ENCODE measurements at places on chromosomes 12 and 14. TPM values are rescaled to one million over a fixed set of nuclear protein-coding genes. Genes with fewer than 3 reads are reported as not detected.

The FRS2 gene
- total RNA-seq: 15.2 TPM

The TPPP2 gene
- 4.6 TPM for total RNA-seq

DNA sequence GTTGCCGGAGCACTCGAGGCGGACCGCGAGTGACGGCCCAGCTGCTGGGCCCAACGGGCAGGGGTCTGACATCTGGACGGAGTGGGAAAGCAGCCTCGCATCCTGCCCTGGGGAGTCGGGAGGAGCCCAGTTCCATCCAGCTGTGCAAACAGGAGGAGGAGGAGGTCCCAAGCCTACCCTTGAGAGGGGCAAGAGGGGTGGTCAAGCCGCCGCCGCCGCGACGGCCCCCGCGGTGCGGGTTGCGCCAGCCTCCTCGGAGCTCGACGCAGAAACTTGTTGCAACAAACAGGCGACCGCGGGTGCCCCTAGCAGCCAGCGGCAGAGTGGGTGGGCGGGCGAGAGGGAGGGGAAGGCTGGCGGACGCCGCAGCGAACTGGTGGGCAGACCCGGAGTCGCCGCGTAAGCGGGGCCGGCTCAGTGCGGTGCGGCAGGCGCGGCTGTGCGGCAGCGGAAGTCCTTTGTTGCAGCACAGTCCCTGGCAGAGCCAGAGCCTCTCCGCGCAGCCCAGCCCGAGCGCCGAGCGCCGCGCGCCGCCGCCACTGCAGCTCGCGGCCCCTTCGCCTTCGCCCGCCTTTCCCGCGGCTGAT, at the start of gene ZBTB1:
Gene ZBTB1 (plus strand): TSS at position 461 of the 587 bp plus-strand sequence. CDS start 16,735 bp downstream, outside the sequence.
- peak; percentile 88 for DNase-seq

GRCh38 chr14:54329082-54329695, 67.6 kb upstream of the CDKN3 start:
- peak; percentile 50 for DNase-seq

The SLC5A8 gene
- total RNA-seq: not detected

The CRIP2 gene
- total RNA-seq: 23.8 TPM

DNA sequence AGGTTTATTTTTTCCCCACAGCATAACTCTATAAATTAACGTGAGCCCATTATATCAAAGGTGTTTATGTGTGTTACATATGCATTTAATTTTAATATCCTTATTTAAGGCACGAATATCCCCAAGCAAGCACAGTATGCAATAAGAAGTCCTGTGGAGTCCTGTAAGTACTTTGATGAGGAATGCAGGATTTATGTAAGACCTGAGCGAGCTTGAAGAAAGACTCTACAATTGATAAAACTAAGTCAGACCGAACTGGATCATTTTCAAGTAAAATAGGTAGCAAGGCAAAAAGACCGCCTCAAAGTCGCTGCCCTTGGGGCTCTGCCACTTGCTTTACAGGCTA, 755 bp downstream of the SLC25A21 start:
- DNase-seq: no peak

GRCh38 chr12:43957732-43958372, 122.0 kb downstream of the TMEM117 start:
- DNase-seq: no peak

DNA sequence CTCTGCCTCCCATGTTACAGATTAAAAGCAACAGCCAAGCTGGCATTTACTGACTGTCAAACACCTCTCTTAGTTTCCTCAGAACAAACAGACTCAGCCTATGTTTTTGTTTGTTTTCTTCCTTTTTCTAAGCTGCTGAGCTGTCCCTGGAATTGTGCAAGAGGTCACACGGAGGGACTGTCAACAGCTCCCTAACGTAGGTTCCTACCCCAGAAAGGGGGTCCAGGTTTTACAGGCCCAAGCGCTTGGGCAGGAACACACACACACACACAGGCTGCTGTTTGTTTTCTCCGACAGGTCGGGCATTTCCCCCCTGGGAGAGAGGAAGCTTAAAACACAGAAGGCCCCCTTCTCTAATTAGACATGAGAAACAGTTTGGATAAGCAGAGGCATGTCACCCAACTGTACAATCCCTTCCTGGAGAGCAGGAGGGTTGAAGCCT, 739.6 kb upstream of the TBX3 start:
- peak; percentile 57 for DNase-seq

The AKAP6 gene
- 7.2 TPM for total RNA-seq

- DNase-seq: no peak
Measured at GRCh38 chr14:98144964-98145363, 1127.0 kb downstream of the BCL11B start.

GRCh38 chr14:46887144-46887543, 235.6 kb upstream of the RPL10L start:
- no peak for DNase-seq

GRCh38 chr12:76864791-76865400, 13.9 kb downstream of the CSRP2 start:
- no peak for DNase-seq

- no peak for DNase-seq
Measured at GRCh38 chr14:87691042-87691881, 301.7 kb downstream of the GALC start.

Measured in left lobe of liver (tissue), 2 donors.